Hindlimb muscle (tissue), 1 donor: ENCODE measurements at places on chromosomes 1 and 21. TPM values are rescaled to one million over a fixed set of nuclear protein-coding genes. Genes with fewer than 3 reads are reported as not detected.

DNA sequence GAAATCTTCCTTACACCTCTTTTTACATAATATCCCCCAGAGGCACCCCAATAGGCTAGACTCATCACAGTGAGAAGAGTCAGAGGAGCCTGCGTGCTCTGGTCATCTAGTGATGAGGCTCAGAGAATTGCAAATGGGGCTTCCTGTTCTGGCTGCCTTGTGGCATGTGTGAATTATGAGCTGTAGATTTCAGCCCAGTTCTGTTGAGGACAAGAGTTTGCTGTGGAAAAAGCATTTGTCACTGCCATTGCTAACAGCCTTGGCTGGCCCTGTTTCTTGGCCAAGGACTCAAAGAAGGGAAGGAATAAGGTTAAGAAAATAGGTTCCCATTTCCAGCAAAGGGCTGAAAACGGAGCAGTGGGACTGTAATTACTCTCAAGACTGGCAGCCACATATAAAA is 30.7 kb downstream of the MRAP start:
- DNase-seq: peak; percentile 76

DNA sequence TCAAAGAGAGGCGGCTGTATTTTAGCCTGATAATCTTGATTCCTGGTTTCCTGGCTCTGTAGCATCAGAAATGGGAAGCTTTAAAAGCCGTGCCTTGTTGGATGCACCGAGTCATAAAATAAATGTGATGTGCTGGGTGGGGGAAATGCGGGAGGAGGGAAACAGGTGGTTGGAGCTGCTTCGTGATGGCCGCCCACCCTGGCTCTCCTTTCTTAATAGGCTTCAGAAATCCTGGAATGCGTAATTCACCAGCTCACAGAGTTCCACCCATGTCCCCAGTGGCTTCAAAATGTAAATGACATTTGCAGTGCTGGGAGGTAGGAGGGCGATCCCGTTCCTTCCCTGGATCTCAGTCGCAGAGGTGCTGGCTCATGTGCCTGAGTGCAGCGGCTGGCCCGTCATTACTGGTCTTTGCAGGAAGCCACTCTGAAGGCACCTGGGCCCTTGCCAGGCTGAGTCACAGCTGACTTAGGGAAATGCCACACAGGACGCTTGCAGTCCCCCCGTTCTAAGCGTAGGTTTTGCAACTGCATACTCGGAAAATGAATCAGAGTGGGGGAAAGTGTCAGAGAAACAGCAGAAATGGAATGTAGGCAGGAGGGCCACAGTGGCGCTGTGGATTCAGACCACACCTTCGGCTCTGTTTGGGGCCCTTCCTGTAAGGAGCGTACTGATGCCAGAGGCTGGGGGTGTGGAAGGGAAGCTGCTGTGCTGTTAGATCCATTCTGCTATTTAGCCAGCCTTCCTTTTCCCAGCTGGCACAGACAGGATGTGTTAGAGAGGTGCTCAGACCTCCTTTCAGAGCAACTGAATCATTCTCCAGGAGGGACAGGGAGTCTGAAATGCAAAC is 37.6 kb downstream of the GALNT2 start:
- peak; percentile 73 for DNase-seq

Gene INSRR
- 0.93 TPM for polyA plus RNA-seq

Gene TRIM17
- 1.1 TPM for polyA plus RNA-seq

GRCh38 chr1:10267921-10268320 is 57.6 kb downstream of the KIF1B start:
- no peak for DNase-seq

GRCh38 chr1:23449958-23450357 is 25.4 kb upstream of the TCEA3 start:
- peak; percentile 49 for DNase-seq

Gene FCRL6
- not detected for polyA plus RNA-seq

GRCh38 chr1:22619252-22619651 is 17.2 kb upstream of the C1QA start:
- no peak for DNase-seq

DNA sequence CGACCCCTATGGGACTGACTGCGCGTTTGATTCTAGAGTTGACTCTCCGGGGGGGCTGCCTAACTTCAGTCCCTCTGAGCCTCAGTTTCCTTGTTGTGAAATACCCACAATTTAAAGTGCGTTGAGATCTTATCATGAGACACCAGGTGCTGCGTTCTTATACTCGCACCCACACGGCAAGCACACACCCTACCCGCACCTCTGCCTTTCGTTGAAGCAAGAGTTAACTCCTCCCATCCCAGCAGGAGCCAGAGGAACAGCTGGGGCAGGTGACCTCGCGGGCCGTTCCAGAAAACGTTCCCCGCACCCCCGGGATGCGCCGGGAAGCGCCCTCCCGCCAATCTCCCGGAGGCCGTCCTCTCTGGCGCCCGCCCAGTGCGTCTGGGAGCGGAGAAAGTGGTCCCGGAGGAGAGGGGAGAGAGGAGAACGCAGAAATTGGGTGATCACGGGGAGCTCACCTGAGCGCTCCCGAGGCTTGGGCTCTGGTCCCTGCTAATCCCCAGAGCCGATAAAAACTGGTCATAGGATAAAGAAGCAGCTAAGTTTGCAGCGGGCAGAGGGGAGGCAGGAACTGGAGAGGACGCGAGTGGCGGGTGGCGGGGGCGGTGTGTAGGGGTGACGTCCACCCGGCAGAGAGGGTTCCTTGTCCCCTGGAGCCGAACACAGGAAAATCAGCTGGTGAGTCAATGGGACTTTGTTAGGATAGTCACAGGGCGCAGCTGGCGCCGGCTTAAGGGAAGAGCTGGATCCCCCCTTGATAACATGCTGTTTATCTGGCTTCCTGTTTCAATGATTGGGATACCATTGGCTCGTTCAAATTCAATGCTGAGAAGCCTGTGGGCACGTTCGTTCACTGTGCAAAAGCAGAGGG is 869 bp downstream of the NAV1 start:
- peak; percentile 36 for DNase-seq

DNA sequence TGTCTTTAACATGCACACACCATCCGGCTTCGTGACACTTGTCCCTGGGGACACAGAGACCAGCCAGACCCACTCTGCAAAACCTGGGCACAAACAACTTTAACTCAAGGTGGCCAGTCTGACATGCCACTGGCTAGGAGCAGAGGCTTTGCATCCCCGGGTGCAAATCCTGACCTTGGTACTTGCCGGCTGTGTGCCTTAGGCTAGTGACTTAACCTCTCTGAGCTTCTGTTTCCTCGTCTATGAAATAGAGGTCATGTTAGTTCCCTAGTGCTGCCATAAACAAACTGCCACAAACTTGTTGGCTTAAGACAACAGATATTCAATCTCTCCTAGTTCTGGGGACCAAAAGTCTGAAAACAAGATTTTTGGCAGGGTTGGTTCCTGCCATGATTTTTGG is 60.4 kb downstream of the SDC3 start:
- no peak for DNase-seq

Gene RHCE
- 2.6 TPM for polyA plus RNA-seq

Gene SPEN
- 38.3 TPM for polyA plus RNA-seq

Gene UCK2
- 16.5 TPM for polyA plus RNA-seq

DNA sequence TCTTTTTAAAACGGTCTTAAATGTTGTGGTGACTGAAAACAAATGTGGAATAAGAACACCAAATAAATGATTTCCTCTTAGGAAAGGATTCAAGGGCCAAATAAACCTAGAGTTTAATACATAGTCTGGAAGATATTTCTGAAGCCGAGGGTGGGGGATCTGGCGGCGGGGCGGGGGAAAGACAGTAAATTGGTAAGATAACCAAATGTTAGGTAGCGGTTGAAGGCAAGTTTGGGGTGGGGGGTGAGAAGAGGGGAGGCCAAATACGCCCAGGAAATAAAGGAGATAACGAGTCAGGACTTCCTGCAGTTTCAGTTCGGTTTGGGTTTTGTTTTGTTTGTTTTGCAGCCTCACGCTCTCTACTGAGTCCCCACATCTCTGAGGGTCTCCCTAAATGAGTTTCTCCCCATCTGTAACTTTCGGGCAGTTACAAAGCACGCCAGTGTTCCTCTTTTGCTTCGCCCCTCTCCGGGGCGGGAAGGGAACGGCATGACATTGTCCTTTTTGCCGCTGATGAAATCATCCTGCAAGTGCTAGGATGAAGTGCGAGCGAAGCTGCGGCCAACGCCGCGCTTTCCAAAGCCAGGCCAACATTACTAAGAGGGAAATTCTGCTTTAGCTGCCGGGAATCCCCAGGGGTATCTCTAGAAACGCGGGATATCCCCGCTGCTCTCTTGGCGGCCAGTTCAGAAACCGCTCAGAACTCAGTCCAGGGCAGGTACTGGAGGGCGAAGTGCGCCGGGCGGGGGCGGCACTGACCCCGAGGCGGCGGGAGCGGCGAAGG is 844 bp downstream of the NIBAN1 start:
- DNase-seq: peak; percentile 74

Gene DMRTA2
- 0.32 TPM for polyA plus RNA-seq

GRCh38 chr21:33380483-33380998 is 22.7 kb upstream of the IFNGR2 start:
- peak; percentile 53 for DNase-seq

GRCh38 chr1:71583756-71584155 is 502.9 kb upstream of the ZRANB2 start:
- DNase-seq: no peak

Gene RGSL1
- not detected for polyA plus RNA-seq

DNA sequence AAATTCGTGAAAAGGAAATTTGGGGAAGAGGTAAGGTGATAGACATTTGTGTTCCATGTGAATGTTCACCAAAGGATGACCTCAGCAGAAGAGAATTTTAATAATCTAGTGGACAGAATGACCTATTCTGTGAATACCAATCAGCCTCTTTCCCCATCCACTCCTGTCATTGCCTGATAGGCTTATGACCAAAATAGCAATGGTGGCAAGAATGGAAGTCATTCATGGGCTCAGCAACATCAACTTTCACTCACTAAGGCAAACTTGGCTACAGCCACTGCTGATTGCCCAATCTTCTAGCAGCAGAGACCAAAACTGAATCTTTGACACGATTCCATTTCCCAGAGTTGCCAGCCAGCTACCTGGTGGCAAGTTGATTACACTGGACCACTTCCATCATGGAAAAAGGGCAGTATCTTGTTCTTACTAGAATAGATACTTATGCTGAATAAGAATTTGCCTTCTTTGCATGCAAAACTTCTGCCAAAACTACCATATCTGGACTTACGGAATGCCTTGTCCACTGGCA is 348.7 kb upstream of the PBX1 start:
- no peak for DNase-seq

DNA sequence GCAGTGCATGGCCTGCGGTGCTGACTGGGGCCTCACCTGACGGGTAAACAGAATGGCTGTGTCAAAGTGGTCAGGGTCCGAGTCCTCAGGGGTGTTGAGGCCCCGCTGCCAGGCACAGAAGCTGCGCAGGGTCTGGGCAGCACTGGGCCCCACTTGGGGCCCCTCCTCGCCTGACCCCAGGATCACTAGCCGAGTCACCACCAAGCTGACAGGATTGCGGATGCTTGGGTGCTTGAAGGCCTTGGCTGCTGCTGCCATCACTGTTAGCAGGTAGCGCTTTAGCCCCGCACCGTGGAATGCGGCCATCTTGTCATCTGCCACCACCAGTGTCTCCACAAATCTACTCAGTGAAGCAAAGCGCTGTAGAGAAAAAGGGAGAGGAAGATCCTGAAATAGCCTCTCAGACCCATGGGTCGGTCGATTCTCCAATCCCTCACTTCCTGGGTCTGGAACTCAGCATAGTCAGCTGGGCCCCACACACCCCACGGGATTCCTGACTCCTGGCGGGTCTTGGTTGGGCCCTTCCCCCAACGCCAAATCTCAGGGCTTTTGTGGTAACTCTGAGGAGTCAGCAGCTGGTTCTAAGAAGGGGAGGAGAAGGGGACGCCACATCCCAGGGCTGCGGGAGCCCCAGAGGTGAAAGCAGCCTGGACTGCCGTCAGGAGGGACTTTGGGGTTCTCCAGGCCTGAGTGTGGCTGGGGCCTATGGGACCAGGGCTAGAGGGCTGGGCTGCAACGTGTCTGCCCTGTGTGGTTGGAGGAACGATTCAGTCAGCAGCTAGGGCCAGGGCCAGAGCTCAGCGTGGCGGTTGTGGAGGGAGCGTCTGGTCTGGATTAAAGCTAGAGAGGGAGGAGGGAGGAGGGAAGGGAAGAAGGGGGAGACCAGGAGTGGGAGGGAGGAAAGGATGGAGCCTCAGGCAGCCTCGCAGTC is 2.1 kb downstream of the ADAMTS4 start:
- peak; percentile 92 for DNase-seq

DNA sequence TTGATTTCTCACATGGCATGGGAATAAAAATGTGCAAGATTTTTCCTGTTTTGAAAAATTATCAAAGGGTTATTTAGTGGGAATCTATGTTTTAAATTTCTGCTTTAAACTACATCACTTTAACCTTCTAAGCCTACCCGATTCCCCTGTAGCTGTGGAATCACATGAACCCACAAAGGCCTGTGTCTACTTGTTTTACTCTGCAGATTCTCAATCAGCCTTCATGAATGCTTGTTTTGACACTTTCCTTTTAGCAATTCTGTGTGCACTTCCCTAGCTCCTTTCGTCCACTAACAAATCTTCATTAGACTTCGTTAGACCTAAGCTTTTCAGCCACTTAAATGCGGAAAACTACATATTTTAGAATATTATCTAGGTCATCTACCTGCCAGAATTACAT is 56.0 kb upstream of the C1orf21 start:
- no peak for DNase-seq

DNA sequence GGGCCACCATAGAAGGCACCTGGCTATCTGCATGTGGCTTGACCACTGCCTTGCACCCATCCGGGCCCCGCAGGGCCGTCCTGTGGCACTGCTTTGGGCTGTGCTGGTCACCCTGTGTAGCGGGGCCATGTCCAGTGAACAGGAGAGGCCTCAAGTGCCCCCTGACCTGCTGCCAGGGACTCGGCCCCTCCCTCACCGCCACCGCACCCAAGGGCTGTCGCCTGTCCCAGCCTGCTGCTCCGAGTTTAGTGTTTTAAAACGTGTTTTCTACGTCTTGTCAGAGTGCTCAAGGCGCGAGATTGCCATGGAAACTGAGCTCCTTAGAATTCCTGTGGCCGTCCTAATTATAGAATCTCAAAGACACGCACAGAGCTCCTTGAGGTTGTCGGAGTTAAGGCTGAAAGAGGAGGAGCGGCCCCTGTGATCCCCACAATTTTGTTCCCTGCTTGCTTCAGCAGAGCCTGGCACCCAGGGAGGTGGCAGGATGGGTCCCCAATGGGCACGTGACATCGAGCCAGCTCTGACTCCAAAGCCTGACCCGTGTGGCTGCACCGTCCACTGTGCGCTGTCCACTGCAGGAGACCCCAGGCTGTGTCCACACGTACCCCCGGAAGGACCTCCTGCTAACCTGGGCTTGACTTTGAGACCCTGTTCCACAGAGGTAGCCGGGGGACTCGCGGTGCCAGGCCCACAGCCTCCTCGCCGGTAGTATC is 66.2 kb downstream of the FAAP20 start:
- no peak for DNase-seq

DNA sequence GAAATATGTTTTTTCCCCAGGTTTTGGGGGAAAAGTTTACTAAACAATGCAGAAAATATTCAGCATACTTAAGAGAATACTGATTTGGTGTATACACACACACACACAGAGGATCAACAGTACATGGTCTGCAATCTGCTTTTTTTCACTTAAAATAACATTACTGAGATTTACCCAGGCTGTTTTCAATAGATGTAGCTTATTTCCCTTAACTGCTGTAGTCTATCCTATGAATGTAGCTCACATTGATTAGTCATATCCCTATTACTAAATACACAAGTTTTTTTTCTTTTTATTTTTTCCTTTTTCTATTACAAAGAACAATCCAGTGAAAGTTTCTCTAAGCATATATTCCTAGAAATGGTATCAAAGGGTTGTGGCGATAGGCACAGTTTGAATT is 266.7 kb upstream of the GREM2 start:
- no peak for DNase-seq

GRCh38 chr1:233796146-233796783 is 108.2 kb upstream of the SLC35F3 start:
- DNase-seq: no peak

GRCh38 chr21:29667651-29668050 is 272.1 kb downstream of the GRIK1 start:
- no peak for DNase-seq

Gene LMX1A
- 1.3 TPM for polyA plus RNA-seq

Gene OR2W3
- 0.56 TPM for polyA plus RNA-seq
